ENCODE measurements at places on chromosomes 6 and 20. TPM values are rescaled to one million over a fixed set of nuclear protein-coding genes. Genes with fewer than 3 reads are reported as not detected.

Gene LHFPL5
- polyA plus RNA-seq = not detected

GRCh38 chr6:116404696-116405095 is 33.9 kb downstream of the DSE start:
- peak overlapping the region; percentile 58 for H3K4me3 ChIP-seq
- peaks cover 70% of the 10 kb centered on the region for H3K4me1 ChIP-seq
- peak; percentile 44 for DNase-seq

GRCh38 chr20:61397146-61397545 is 145.1 kb downstream of the CDH4 start:
- H3K36me3 ChIP-seq = no peaks in the 10 kb centered on the region
- H3K27me3 ChIP-seq = no peaks in the 10 kb centered on the region
- no peak overlapping the region for H3K27ac ChIP-seq
- no peak for DNase-seq
- no peak overlapping the region for H3K4me3 ChIP-seq

- no peak overlapping the region for H3K27ac ChIP-seq
- H3K36me3 ChIP-seq = no peaks in the 10 kb centered on the region
- no peak overlapping the region for H3K4me3 ChIP-seq
- no peak for DNase-seq
- peaks cover 18% of the 10 kb centered on the region for H3K4me1 ChIP-seq
Observed at GRCh38 chr6:5462856-5463255, 201.5 kb downstream of the FARS2 start.

DNA sequence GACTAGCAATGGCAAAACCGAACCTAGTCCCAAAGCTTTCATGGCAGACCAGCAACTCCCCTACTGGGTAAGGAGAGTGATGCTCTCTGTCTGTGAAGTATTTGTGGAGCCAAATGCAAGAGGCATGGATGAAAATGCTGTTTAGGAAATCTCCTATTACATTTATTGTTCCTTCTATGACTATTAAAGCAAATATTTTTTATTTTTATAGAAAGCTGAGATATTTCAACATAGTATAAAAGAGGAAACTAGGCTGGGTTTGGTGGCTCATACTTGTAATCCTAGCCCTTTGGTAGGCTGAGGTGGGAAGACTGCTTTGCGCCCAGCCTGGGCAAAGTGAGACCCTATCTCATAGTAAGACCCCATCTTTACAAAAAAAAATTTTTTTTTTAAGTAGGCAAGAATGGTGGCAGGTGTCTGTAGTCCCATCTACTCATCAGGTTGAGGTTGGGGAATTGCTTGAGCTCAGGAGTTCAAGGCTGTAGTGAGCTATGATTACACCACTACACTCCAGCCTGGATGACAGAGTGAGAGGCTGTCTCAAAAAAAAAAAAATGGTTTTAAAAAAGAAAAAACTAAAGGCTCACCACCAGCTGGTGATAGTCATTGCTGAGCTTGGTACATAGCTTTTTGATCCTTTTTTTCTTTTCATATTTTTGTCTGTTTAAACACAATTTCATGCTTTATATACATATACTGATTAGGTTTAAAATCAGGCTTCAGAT is 11.3 kb downstream of the KDM1B start:
- H3K27me3 ChIP-seq = no peaks in the 10 kb centered on the region
- H3K4me3 ChIP-seq = no peak overlapping the region
- peaks cover 13% of the 10 kb centered on the region for H3K4me1 ChIP-seq
- peak; percentile 64 for DNase-seq
- peak overlapping the region; percentile 63 for H3K27ac ChIP-seq
- H3K36me3 ChIP-seq = peaks cover 16% of the 10 kb centered on the region

Gene CPNE5
- 0.14 TPM for polyA plus RNA-seq

GRCh38 chr6:52735071-52735470 is 28.2 kb downstream of the GSTA2 start:
- H3K27ac ChIP-seq = no peak overlapping the region
- no peak for DNase-seq
- no peak overlapping the region for H3K4me3 ChIP-seq
- H3K27me3 ChIP-seq = no peaks in the 10 kb centered on the region
- no peaks in the 10 kb centered on the region for H3K36me3 ChIP-seq
- H3K4me1 ChIP-seq = no peaks in the 10 kb centered on the region

Gene FLRT3
- polyA plus RNA-seq = 2.4 TPM

DNA sequence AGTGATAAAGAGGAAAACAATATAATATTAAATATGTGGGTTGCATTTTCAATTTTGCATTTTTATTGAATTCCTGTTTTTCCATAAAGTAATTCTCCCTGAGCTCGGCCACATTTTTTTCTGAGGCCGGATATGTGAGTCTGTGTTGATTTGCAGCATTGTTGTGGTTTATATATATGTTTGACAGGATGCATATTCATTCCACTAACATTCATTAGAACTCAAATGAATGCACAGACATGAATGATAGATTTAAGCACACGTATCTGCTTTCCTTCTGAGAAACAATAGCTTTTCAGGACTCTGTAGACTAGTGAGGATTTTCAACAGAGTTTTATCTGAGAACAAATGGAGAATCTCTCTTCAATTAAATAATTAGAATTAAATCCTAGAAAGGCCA is 10.6 kb upstream of the EXOC2 start:
- no peaks in the 10 kb centered on the region for H3K36me3 ChIP-seq
- no peak overlapping the region for H3K4me3 ChIP-seq
- no peak for DNase-seq
- no peak overlapping the region for H3K27ac ChIP-seq
- H3K27me3 ChIP-seq = no peaks in the 10 kb centered on the region

GRCh38 chr20:22776369-22776768 is 192.0 kb upstream of the FOXA2 start:
- peaks cover 11% of the 10 kb centered on the region for H3K27me3 ChIP-seq
- no peak overlapping the region for H3K4me3 ChIP-seq
- no peaks in the 10 kb centered on the region for H3K36me3 ChIP-seq
- DNase-seq = peak; percentile 5
- H3K27ac ChIP-seq = no peak overlapping the region

Gene ZBTB12
- not detected for polyA plus RNA-seq

Gene ADAM33
- polyA plus RNA-seq = 17.4 TPM

DNA sequence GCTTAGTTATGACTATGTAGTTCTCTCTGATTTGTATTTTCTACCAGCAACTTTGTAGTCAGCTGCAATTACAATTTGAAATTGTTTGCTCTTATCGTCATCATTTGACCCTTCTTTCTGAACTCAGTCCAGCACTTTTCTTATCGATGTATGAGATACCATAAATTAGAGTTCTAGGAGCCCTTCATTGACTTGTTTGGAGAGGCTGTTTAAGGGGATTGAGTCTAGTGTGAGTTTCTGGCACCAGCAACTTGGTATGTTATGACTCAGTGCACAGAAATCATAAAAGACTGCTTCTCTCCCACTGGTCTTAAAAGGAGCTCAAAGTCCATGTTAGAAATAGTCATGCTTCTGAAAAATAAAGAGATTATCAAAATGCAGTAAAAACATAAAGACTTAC is 190.3 kb downstream of the TENT5A start:
- peaks cover 41% of the 10 kb centered on the region for H3K4me1 ChIP-seq
- peak overlapping the region; percentile 53 for H3K4me3 ChIP-seq
- DNase-seq = peak; percentile 88
- no peaks in the 10 kb centered on the region for H3K36me3 ChIP-seq
- peak overlapping the region; percentile 42 for H3K27ac ChIP-seq
- H3K27me3 ChIP-seq = no peaks in the 10 kb centered on the region

DNA sequence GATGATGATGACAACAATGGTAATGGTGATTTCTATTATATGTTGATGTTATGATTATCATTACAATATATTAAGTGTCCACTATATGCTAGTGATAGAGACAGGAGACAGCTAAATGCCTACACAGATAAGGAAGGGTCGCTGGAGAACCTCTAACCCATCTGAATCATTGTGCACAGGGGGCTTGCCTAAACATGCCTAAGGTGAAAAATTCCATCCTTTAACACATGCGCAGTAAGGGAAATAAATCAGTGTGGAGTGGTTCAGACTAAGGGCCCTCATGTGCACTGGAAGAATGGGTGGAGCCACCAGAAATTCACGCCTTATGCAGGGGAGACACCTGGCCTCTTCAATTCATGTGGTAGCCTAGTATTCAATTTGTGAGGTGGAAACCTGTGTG is 120.4 kb downstream of the TPBG start:
- no peak for DNase-seq
- no peak overlapping the region for H3K27ac ChIP-seq
- H3K36me3 ChIP-seq = no peaks in the 10 kb centered on the region
- no peaks in the 10 kb centered on the region for H3K4me1 ChIP-seq
- no peak overlapping the region for H3K4me3 ChIP-seq

Gene MAPK13
- 2.9 TPM for polyA plus RNA-seq

DNA sequence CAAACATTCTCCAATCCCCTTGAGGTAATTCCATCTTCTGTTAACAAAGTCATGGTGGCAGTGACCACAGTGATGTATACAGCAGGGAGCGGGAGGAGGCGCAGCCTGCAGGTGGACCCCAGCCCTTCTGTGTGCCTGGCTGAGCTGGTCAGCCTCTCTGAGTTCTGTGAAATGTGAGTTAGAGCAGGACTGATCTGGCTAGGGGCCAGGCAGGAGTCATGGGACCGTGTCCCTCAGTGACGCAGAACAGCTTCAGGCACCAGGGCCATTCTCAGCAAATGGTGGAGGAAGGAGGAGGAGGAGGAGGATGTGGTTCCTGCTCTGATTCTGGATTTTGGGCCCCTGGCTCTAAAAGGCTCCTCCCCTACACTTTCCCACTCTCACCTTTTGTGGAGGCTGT is 6.9 kb downstream of the PHACTR3 start:
- no peak for DNase-seq
- no peaks in the 10 kb centered on the region for H3K27me3 ChIP-seq
- no peak overlapping the region for H3K4me3 ChIP-seq

Gene ADGRG6
- polyA plus RNA-seq = 0.38 TPM

Gene PDE7B
- 3.1 TPM for polyA plus RNA-seq

DNA sequence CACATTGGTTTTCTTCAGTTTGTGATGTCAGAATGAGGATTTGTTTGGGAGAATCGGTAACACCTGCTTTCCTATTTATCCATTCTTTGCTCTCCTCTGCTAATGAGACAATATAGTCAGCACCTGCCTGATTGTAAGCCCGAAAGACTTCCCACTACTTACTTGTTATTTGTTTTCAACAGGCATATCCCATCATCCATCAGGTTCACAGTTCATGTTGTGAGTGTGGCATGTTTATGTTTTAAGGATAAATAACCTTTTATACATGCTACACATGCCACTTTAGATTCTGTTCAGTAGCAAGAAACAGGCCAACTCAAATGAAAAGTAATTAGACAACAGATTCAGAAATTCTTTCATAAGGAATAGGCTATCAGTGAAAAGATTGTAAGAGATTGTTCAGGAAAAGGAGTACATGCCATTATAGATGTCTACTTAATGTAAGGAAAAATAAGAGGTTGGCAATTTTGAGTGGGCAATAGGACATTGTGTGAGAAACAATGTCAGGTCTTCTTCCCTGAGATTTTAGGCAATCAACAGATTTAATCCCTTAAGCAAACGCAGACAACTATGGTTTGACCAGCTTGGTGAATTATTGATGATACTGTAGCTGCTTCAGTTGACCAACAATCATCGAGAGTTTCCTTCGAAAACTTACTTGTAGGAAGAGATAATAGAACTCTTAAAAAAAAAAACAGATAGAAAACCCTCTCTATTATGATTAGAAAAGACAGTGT is 7.9 kb upstream of the GPRC6A start:
- H3K36me3 ChIP-seq = no peaks in the 10 kb centered on the region
- no peak overlapping the region for H3K4me3 ChIP-seq
- no peak for DNase-seq

DNA sequence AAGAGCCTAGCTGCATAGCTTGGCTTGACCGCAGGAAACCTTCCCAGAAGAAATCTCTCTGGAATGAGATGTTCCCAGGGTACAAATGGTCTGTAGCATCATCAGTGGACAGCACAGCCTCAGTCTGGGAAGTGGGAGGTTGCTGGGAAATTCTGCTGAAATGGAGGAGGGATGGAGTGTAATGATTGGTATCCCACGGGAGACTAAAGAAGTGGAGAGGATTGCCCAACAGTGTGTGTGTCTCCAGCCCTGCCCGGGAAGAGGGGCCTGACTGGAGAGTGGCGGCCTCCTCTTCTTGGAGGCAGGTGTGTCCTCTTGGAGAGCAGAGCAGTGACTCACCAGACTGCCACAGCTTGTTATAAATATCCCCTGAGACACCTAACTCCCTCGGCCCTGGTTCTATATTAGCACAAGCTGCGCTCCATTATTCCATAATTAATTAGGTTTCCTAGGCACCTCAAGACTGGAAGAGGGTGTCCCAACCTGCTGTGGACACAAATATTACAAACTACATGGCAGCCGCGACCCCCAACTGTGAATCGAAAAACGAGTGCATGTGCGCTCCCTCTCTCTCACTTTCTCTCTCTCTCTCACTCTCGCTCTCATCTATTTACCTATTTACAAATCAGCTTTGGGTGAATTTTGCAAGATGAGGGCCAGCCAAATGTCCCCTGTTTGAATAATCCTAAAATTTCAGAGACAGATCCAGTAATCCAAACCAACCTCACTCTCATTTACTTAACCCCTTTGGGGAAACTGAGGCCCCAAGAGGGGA is 68.8 kb downstream of the FGD2 start:
- peak; percentile 26 for DNase-seq
- H3K36me3 ChIP-seq = no peaks in the 10 kb centered on the region
- H3K4me3 ChIP-seq = no peak overlapping the region
- no peaks in the 10 kb centered on the region for H3K27me3 ChIP-seq
- H3K4me1 ChIP-seq = peaks cover 18% of the 10 kb centered on the region

DNA sequence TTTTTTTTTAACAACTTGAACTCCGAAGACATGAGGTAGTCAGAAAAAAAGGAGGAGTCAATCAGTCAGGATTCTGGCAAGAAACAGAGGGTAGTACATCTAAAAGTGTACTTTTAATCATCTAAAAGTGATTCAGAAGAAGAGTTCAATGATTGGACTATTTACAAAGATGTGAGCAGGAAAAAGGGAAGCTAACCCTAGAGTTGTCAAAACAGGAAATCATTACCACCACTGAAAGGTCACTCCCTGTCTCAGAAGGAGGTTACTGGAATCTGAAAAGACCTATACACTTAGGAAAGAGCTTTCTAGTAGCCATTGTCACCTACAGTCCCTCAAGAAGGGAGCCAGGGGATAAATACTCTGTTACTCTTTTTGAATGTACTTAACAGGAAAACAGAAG is 16.7 kb upstream of the LMBRD1 start:
- no peak overlapping the region for H3K27ac ChIP-seq
- no peak overlapping the region for H3K4me3 ChIP-seq
- no peak for DNase-seq
- H3K36me3 ChIP-seq = no peaks in the 10 kb centered on the region

- H3K4me1 ChIP-seq = peaks cover 18% of the 10 kb centered on the region
- H3K27ac ChIP-seq = peak overlapping the region; percentile 54
- H3K36me3 ChIP-seq = no peaks in the 10 kb centered on the region
- H3K4me3 ChIP-seq = peak overlapping the region; percentile 83
- H3K27me3 ChIP-seq = no peaks in the 10 kb centered on the region
Observed at GRCh38 chr20:3785240-3786125, 1.1 kb downstream of the CENPB start.

DNA sequence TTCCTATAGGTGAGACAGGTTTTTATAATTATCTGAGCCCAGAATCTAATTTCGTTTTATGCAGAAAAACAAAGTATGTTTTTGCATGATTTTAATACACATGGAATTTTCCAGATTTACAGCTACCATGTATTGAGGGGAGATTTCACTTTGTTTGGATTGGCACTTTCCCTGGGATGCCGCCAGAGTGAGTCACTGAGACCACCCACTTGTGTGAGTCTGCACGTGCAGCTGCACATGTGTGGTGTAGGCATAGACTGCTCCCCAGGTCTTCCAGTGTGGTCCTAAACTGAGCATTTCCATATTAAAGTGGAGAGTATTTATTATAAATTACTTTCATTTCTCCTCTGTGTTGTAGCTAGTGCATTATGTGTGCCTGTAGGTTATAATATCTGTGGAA is 186.8 kb downstream of the UBE3D start:
- H3K4me1 ChIP-seq = peaks cover 24% of the 10 kb centered on the region
- no peak for DNase-seq
- H3K4me3 ChIP-seq = no peak overlapping the region
- no peaks in the 10 kb centered on the region for H3K36me3 ChIP-seq

Measured in GM23248 (cell line).